ENCODE measurements at places on chromosomes 4 and X.

- DNase-seq = no peak
Measured at GRCh38 chr4:180538384-180539057, 1704.7 kb upstream of the TENM3 start.

DNA sequence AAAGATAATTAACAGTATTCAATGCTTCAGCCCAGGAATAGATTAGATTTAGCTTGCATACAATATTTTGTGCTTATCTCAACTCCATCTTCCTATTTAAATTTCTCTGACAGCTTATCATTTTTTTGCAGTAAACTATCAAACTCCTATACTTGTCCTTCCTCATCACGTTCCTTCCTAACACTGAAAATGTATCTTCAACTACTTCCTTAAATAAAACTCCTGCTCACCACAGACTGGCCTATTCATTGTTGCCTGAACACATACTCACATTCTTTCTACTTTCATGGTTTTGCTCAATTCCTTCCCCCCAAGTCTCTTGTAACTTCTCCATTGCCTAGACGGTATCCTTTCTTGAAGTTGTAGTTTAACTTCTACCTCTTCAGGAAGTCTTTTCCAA, 28.5 kb upstream of the PTPN13 start:
- no peak for DNase-seq

- no peak for DNase-seq
Measured at GRCh38 chr4:11119474-11119873, 309.2 kb downstream of the HS3ST1 start.

DNA sequence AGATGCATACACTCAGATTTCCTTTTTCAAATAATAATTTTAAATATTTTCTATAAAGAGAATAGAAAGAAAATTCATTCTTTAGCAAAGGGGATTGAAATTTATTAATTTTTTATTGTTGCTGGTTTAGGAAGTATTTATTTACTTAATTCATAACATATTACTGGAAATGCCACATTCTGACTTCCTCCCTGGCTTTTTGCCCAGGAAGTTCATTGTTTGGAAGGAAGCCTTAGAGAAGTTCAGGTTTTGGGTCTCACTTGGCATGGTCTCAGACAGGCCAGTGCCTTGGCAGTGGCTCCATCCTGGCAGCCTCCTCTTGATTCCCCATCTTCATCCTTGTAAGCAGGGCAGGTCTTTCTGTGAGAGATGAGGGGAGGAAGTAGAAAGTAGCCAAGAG, 50.5 kb downstream of the IL15 start:
- DNase-seq = no peak

GRCh38 chr4:27702730-27703431, 842.2 kb downstream of the STIM2 start:
- no peak for DNase-seq

All from right kidney (tissue), 9 donors.